ENCODE measurements at places on chromosomes 4 and X. TPM values are rescaled to one million over a fixed set of nuclear protein-coding genes. Genes with fewer than 3 reads are reported as not detected.

Gene POU4F2
- total RNA-seq, result not detected

DNA sequence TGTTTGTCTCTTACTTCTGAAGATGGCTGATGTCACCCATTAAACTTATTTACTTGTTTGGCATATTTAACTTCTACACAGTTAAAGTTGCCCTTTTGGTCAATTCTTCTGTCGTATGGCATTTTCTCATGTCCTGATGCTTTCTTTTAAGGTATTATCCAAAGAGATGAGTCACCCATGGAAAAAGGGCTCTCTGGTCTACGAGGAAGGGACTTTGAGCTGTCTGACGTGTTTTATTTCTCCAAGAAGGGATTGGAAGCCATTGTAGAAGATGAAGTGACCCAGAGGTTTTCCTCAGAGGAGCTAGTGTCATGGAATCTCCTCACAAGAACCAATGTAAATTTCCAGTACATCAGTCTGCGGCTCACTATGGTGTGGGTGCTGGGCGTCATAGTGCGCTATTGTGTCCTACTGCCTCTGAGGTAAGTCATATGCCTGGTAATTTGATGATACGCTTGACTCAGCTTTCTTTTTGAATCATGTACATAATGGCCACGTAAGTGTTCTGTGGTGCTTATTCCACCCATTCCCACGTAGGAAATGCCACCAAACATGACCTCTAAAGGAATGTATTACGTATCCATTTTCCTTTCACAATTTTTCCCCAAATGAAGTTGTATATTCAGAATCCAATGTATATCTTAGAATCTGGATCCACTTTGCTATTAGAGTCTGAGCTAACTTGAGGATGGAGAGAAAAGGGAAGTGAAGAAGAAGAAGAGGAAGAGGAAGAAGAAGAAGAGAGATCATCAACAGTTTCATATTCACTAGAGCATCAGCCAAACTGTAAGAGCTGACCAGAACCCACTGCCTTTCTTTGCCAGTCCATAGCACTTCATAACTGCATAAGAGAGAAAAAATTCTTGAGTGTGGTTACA lies 45.7 kb downstream of the GPAT3 start:
- DNase-seq, result no peak

DNA sequence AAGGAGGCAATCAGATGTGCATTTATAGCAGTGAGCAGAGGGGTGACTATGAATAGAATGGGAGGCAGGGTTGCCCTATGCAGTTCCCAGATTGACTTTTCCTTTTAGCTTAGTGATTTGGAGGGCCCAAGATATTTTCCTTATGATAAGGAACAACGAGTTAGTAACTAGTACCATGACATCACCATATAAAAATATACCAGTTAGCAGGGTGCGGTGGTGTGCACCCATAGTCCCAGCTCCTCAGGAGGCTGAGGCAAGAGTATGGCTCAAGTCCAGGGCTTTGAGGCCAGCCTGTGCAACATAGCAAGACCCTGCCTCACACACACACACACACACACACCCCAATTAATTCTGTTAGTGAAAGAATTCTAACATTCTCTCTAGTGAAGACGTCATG lies 53.0 kb downstream of the IL13RA2 start:
- no peak for DNase-seq

- DNase-seq, result no peak
Observed at GRCh38 chr4:154711522-154711921, 32.3 kb upstream of the LRAT start.

- no peak for DNase-seq
Observed at GRCh38 chrX:16528620-16529019, 121.3 kb upstream of the S100G start.
